Keratinocyte (primary cell): ENCODE measurements at places on chromosomes 16 and 17. TPM values are rescaled to one million over a fixed set of nuclear protein-coding genes. Genes with fewer than 3 reads are reported as not detected.

SLFN13 gene
- 0.73 to 1.4 TPM (median 1.0 TPM) in 3 replicates for polyA plus RNA-seq

GRCh38 chr17:51527225-51527982 lies 267.1 kb downstream of the UTP18 start:
- H3K4me1 ChIP-seq: no peaks in the 10 kb centered on the region
- H3K4me3 ChIP-seq: no peak overlapping the region
- no peaks in the 10 kb centered on the region for H3K36me3 ChIP-seq
- no peaks in the 10 kb centered on the region for H3K27me3 ChIP-seq

DNA sequence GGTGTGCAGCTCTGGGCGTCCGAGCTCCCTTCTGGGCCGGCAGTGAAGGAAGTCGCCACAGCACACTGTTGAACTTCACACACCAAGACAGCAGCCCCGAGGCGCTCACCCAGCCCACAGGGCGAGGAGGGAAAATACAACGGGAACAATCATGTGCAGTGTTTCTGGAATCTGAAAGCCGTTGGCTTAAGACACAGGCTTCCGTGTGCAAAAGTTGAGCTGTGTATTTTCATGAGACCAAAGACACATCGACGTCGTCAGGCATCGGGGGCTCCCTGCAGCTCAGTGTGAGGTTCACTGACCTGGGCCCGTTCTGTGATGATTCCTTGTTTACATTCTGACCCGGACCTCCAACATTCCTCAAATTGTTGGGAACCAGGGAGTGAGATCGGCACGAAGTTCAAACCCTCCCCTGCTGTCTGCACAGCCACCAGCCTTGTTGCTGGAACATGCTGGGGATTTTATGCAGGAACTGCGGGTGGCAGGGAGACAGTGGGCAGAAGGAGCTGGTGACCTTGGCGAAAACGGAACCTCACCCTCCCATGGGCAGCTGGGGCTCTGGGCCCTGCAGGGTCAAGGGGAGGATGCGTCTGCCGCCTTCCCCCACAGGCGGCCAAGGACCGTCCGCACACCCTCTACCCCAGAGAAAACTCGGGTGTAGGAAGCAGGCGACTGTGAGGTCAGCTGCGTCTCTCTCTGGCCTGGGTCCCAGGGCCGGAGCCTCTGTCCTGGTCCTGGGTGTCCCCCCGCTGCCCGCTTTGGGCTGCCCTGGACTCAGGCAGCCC lies 72.2 kb downstream of the METRNL start:
- H3K36me3 ChIP-seq: no peaks in the 10 kb centered on the region
- no peak for DNase-seq
- no peak overlapping the region for H3K4me3 ChIP-seq
- peaks cover 7% of the 10 kb centered on the region for H3K27me3 ChIP-seq
- H3K27ac ChIP-seq: no peak overlapping the region

GRCh38 chr17:63672856-63673255 lies 27.1 kb downstream of the LIMD2 start:
- no peak overlapping the region for H3K4me3 ChIP-seq
- H3K27ac ChIP-seq: no peak overlapping the region
- peaks cover 11% of the 10 kb centered on the region for H3K4me1 ChIP-seq

DNA sequence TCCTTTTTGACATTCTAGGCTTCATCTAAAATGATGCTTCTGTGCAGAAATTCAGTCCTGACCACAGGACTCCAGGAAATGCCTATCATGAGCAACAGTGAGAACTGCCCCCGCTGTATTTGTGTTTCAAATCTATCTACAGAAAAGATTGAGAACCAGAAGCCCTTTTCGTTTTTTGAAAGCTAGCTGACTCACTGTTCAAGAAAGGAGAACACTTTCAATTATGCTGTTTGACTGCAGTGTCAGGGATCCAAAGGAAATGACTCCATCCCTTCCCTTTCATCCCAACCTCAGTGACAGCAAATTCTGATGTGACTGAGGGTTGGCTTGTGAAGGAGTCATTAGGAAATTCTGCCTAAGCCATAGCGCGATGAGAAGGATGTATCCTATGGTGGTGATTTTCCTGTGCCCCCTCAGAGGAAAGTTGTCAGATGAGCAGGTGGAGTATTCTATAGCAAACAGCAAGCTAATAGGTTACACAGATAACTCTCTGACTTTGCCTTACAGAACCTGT lies 622.3 kb downstream of the TMEM114 start:
- no peak for DNase-seq
- no peaks in the 10 kb centered on the region for H3K36me3 ChIP-seq
- H3K27ac ChIP-seq: no peak overlapping the region
- H3K4me3 ChIP-seq: no peak overlapping the region
